ENCODE measurements at places on chromosomes 16 and 17.

DNA sequence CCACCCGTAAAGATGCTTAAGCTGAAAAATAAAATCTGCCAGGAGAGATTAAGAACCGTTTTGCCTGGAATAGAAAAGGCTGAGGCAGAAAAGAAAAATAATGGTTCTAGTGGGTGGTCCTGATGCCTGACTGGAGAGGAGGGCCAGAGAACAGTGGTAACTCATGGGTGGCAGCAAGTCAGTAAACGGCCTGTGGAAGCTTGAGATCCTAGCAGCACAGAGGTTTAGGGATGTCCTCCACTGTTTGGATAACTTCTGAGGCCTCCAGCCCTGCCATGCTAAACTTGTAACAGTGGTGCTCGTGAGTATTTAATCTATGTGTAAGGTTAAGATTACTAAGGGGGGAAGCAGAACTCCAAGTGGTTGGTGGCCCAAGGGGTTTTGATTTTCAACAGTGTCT is 21.2 kb upstream of the PHAF1 start:
- no peak for DNase-seq

GRCh38 chr16:82703871-82704768 is 77.4 kb downstream of the CDH13 start:
- no peak for DNase-seq

DNA sequence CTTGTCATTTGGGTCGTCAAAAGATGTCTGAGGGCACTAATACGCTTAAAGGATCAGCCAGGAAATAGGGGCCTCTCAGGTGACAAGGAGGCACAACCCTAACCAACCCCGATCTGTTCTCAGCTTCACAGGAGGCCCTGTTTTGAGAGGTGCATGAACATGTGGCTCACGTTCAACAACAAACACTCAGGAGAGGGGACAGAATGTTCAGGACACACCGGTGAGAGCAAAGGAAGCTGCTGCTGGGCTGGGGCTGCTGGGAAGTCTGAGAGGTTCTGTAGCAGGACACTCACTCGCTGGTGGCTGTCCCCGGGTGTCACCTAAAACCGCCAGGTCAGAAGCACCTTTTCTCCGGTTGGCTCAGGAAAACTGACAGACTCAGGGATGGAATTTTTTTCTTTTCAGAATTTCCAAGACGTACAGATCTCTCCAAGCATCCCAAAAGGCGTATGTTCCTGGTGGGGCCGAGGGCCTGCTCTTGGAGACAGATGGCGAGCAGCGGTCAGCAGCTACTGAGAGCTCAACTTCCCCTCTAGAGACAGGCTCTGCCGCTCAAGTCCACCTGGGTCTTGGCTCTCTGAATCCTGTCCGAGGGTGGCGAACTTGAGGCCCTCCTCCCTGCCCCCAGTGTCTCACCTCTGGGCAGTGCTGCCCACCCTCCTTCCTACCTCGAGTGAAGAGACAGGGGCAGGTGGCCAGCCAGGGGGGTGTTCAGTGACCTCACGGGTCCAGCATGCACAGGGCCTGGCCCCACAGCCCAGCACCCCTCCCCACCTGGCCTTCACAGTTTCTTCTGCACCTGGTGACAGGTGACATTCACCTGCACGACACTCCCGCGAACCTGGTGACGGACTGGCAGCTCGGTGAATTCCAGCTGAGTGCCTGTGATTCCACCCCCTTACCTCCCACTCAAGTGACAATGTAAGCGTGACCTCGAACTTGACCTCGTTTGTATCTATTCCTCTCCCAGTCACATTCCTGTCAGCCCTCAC is 22.9 kb downstream of the CLUH start:
- DNase-seq = no peak

GRCh38 chr17:81852237-81852636 is 8.1 kb downstream of the P4HB start:
- no peak for DNase-seq

GRCh38 chr17:29243792-29244191 is 2.9 kb upstream of the CRYBA1 start:
- DNase-seq = peak; percentile 59

GRCh38 chr17:47663912-47664623 is 14.3 kb downstream of the KPNB1 start:
- DNase-seq = peak; percentile 53

GRCh38 chr17:78040440-78041385 is 82.2 kb downstream of the TNRC6C start:
- peak; percentile 58 for DNase-seq

DNA sequence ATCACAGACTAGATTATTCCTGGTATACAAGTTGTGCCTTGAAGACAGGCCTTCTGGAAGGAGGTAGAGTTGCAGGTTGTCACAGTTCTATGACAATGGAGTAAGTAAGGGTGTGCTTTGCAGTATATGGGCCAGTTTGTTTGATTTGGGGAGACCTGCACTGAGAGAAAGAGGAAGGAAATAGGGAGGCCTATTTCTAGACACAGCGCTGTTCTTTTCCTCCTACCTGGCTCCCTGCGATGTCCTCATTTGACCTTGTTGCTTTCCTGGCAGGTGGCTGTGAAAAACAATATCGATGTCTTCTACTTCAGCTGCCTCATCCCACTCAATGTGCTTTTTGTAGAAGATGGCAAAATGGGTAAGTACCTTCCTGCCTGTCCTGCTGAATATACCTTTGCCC is 22.5 kb upstream of the RASL10B start:
- no peak for DNase-seq

Data from fibroblast of skin of right biceps (primary cell).